NCI-H345 (cell line): ENCODE measurements at places on chromosomes 6 and 20.

DNA sequence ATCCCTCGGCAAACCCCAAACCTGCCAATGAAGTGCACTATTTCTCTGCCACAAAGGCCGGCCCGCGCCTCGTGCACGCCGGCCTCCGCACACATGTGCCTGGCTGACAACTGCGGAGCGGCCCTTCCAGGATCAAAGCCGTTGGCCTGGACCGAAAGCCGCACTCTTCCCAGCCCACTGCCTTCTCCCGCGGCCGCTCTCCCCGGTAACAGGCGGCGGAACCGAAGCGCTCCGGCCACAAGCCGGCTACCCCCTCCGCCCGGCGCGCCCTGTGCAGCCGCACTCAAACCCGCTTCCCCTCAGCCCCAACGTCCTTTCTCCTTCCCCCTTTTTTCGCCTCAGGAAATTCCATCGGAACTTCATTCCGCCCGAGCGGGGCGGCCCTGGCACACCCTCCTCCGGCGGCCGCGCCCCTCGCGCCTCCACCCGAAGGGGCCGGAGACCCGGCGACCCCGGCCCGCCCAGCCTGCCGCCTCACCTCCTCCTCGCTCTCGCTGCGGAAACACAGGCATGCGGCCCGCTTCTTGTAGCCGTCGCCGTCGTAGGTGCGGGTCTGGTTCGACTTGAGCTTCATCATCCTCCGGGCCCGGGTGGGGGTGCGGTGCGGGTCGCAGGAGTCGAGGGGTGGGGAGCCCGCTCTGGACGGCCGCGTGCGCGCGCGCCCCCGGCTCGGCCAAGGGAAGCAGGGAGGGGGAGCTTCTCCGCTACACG lies 528 bp downstream of the NUDT3 start:
- peak; percentile 53 for DNase-seq

GRCh38 chr20:17897566-17898307 lies 70.9 kb downstream of the SNX5 start:
- no peak for DNase-seq

DNA sequence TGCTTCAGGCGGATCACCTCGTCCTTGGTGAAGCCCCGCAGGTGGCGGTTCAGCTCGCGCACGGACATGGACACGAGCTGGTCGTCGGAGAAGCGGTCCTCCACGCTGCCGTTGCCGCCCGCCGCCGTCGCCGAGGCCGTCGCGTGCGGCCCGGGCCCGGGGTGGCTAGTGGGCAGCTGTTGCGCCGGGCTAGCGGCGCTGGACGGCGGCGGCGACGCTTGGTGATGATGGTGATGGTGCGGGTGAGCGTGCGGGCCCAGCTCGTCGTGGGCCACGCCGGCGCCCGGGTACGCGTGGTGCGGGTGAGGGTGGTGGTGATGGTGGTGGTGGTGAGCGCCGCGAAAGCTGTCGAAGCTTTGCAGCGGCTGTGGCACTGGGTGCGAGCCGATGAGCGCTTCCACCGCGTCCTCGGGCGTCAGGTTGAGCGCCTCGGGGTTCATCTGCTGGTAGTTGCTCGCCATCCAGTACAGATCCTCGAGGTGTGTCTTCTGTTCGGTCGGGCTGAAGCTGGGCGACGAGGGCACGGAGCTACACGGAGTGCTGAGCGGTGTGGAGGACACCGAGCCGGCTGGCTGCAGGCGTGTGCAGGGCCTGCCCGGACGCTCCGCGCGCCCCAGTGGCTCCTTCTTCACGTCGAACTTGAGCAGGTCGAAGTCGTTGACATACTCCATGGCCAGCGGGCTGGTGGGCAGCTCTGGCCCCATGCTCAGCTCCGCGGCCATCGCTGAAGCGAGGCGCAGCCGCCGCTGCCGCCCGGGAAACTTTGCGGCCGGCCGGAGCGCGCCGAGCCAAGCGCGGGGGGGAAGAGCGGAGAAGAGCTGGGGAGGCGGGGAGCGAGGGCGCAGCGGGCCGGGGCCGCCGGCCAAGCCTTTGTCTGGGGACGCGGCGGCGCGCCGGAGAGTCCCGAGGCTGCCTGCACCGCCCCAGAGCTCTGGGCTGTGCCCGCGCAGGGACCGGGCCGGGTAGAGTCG lies 622 bp downstream of the MAFB start:
- DNase-seq, result peak; percentile 61

GRCh38 chr6:36623547-36624459 lies 29.6 kb downstream of the SRSF3 start:
- peak; percentile 84 for DNase-seq

- no peak for DNase-seq
Observed at GRCh38 chr6:105934708-105935107, 151.4 kb upstream of the PRDM1 start.

DNA sequence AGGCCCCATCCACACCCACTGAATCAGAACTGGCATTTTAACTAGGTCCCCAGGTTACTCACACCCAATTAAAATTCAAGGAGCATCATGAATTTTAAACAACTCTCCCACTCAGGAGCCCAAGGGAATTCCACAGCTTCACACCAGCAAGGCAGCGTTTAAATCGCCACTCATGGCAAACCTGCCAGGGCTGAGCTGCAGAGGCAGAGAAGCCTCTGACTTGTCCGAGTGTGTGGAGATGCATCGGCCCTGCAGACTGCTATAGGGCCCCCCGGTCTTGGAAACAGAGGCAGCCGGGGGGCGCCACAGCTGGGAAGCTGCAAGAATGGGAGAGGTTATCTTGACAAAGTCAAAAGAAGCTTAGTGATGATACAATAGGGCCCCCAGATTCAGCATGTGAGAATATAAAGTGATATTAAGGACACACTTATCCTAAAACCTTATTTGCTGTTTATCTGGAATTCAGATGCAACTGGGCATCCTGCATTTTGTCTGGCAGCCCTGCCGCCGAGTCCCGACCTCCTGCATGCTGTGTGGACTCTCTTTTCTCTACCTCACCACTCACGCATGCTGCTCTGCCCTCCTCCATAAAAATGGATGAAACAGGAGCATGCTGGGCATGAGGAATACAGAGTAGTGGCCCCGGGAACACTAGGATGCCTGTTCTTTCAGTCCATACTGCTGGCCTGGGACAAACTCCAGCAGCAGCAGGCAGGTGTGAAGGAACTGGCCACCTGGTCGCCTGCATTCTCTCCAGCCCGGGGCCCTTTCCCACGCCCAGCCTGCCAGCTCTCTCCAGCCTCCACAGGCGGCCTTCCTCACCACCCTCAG lies 126.1 kb downstream of the PXDC1 start:
- no peak for DNase-seq

- no peak for DNase-seq
Observed at GRCh38 chr20:53958260-53958659, 112.1 kb downstream of the BCAS1 start.

- no peak for DNase-seq
Observed at GRCh38 chr6:96537726-96538125, 16.1 kb downstream of the UFL1 start.

DNA sequence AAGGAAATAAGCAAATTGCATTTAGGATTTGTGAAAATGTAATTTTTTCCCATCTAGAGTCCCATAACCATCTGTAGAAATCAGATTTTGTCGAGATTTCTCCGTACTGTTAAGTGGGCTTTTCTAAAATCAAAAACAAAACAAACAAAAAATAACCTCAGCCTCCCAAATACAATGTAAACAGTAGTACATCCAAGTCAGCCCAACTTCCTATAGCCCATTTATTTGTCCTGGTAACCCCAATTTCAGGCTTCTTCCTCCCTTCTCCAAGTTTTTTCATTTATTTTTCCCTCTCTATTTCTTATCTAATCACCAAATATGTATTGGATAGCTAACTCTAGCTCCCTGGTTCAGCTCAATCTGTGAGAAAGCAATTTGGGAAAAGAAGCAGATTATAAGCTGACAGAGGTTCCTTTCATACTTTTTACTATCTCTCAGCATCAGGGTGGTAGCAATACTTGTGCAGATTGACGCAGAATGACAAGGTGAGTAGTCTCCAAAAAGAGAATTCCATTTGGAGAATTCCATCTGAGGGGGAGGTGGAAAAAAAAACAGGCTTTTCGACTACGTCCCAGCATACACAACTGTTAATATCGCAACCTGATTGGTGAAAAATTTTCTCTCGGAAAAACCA lies 132.6 kb upstream of the BTN3A2 start:
- DNase-seq, result no peak

GRCh38 chr6:41700463-41701347 lies 34.7 kb downstream of the TFEB start:
- DNase-seq, result no peak

- DNase-seq, result no peak
Observed at GRCh38 chr20:58202044-58202443, 26.4 kb downstream of the ANKRD60 start.

DNA sequence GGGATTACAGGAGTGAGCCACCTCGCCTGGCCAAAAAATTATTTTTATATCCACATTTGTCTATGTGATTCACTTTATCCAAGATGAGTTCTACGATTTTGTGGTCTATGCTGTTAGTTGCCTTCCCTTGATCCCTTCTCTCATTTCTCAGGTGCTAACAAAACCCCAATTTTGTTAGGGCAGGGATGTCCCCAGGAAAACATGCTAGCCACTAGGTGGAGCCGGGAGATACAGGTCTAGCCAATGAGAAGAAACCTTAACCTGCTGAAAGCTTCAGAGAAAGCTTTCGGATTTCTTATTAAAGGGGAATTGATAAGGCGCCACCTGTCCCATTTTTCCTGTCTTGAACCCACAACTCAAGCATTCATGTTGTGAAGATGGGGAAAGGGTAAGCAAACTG lies 167.4 kb upstream of the OLIG3 start:
- no peak for DNase-seq

GRCh38 chr6:90156861-90157260 lies 139.8 kb downstream of the BACH2 start:
- DNase-seq, result no peak

DNA sequence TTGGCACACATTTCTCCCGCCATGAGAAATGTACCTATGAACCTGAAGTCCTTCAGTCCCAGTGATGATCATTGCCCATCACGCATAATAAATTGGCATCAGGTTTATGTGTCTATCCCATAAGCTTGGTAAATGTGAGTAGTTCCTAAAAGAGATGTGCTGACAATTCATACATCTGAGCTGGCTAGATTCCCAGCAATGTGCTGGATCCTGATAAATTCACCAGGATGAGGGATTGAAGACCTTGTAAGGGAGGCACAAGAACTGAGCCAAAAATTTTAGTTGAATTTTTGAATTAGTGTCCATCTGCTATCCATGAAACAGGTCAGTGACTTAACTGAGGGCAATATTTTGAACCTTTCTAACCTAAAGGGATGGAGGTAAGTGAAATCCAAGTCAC lies 267.9 kb upstream of the CITED2 start:
- DNase-seq, result no peak

DNA sequence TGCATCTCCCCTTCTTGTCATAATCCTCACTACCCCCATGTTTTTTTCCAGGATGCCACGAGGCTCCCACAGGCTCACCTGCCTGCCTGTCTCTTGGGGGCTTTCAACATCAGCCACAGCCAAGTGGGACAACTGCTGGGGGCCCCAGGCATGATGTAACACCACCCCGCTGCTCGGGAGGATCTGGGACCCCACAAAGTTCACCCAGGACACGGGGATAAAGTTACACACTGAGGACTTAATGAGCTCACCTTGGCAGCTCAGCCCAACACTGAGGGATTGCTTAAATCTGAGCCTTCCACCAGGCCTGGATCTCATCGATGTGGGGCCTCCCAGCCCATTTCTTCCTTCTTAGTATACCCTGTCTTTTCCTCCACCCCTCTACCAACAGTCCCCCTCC lies 56.4 kb upstream of the NNAT start:
- DNase-seq, result no peak

- no peak for DNase-seq
Observed at GRCh38 chr6:127938701-127939100, 37.8 kb upstream of the THEMIS start.

GRCh38 chr20:51116765-51117686 lies 94.1 kb upstream of the KCNG1 start:
- no peak for DNase-seq

GRCh38 chr20:17524560-17524959 lies 6.6 kb downstream of the BFSP1 start:
- DNase-seq, result no peak

DNA sequence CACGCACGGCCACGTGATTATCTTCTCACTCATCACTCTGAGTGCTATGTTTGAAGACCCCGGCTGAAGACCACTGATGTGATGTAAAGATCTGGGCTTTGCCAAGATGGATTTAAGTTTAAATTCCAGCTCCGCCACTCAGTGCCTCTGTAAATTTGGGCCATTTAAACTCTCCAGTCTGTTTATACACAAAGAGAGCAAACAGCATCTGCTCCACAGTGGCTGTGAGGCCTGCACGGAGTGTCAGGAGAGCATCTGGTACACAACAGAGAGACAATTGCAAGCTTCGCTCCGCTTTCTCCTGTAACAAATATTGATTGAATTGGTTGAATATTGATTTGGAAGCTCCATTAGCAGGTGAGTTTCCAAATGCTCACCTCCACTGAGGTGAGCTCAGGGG lies 80.5 kb upstream of the FRMD1 start:
- DNase-seq, result peak; percentile 19

- no peak for DNase-seq
Observed at GRCh38 chr20:9137001-9137400, 68.1 kb downstream of the PLCB4 start.

DNA sequence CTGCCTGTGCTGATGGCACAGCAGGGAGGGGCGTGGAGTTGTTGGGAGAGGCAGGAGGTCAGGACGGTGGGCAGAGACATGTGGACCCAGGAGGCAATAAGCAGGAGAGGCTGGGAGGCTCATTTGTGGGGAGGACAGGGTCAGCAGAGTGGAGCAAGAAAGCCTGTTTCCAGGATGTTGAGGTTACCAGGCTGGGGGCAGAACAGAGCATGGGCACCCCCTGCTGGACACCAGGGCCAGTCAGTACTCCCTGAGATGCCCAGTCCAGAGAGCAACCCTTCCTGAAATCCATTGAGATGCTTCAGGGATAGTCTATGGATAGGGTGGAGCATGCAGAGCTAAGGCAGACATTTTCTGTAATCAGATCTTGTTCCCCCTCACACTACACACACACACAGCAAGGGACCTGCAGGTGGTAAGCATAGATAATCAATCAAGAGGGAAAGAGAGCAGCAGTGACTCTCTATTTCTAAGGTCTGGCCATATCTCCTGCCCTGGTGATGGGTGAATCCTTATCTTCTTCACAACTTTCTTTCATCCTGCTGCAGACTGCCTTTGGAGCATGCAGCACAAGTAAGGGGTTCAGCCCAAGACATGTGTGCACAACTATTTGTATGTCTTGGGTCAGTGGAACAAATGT lies 41.7 kb downstream of the MOCS1 start:
- peak; percentile 31 for DNase-seq

GRCh38 chr6:14121936-14122344 lies 4.4 kb downstream of the CD83 start:
- no peak for DNase-seq

DNA sequence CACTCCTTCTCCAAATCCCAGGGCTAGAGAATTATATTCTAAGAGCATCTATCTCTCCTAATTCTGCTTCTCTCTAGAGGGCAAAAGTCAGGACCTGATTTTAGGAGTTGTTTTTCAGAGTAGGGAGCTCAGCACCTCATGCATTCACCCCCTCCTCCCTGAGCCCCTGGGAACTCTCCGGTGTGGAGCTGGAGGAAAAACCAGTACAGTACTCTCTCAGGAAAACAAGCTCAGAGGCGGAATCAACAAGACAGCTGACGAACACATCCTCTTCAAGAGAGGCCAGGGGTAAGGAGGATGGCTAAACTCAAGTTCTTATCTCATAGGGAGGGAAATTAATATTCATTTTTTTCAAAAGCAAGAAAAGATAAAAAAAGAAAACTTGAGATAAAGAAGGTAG lies 120.1 kb upstream of the CDYL start:
- DNase-seq, result no peak

- no peak for DNase-seq
Observed at GRCh38 chr6:36493859-36494258, 51.1 kb downstream of the KCTD20 start.
